RKO (cell line): ENCODE measurements at places on chromosomes 6 and 20.

DNA sequence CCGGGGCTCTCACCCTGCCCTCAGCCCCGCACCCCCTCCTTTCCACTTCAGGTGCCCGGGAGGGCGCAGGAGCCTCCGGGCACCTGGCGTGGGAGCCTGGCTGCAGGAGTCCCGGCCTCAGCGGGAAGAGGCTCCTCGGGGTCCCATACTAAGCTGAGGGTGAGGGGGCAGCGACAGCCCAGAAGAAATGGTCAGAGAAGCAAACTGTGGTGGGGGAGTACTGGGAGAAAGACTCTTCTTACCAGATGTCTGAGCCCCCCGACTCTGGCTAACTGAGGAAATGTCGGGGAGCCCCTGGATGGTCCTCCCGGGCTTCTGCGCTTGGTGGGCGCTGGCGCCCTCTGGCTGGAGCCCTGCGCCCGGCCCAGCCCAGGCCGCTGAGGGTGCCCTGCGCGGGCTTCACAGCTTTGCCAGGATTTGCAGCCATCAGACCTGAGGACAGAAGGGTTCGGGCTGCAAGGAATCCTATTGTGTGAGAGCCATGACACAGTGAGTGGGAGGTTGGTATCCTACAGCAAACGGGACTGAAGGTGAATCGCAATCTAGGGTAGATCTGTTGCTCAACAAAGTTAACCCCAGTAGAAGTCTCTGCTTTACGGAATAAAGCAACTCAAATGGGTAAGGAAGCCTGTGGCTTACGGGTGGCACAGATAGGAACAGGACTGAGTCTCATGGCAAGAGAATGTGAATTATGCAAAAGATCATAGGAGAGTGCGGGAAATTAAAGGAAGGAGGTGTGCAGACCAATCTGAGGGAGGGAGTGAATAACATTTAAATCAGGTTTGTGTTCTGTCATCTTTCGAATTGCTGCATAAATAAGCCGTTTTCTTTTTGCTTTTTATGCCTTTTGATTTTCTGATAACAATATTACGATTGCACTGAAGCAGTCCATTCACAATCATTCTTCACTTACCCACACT is 639 bp upstream of the RCAN2 start:
- DNase-seq: peak; percentile 7

DNA sequence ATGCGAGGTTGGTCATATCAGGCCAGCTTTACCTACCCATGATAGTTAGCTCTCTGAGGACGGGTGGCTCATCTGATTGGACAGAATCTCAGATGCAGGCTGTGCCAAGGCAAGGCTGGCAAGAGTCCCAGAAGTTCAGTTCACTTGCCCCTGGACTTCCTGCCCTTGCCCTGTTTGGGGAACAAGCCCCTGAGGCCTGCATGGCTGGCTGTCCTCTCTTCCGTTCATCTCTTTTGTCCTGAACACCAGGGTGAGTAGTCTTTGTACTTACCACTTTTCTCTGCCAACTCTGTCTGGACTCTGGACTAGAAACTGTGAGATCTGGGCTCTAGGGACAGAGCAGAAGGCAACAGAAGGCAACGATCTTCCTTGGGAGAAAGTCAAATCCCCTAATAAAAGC is 769.9 kb downstream of the QKI start:
- no peak for DNase-seq

GRCh38 chr6:37546141-37546871 is 46.6 kb upstream of the CCDC167 start:
- no peak for DNase-seq

DNA sequence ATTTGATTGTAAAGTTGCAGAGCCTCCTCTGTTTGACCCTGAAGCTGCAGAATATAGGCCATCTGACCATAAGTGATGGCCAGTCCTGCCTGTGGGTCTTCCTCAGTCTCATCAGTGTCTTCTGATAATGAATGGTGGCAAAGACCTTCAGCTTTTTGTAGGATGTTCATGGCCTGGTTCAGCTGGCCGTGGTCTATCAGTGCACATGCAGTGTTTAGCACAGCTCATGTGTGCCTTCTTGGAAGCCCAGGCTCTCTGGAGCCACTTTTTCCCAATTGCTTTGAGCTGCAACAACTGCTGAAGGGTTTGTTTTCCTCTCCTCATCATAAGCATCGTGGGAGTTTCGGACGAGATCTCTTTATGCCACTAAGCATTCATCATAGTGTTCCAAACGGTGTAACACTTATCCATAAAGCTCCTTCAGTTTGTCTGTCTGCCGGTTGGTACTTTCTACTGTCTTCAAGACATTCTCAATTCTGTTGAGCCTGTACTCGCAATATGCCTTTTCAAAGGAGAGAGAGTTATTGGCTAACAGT is 70.1 kb upstream of the TULP4 start:
- no peak for DNase-seq

DNA sequence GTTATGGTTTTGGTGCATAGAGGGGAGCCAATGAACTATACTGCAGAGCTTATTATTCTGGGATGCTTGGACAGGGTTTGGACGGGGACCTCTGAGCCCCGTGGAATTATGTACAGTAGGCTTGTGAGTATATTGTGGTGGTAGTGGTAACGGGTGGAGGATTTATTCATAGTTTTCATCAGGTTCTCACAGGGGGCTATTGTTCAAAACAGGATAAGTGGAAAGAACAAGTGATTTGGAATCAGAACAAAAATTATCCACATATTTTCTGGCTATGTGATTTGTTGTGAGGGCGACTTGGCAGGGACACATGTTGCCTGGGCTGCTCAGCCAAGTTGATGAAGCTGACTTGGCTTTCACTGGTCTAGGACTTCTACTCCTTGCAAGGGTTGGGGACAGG is 64.6 kb upstream of the ELOVL5 start:
- DNase-seq: no peak

GRCh38 chr20:10672624-10673127 is 1.1 kb downstream of the JAG1 start:
- peak; percentile 68 for DNase-seq

DNA sequence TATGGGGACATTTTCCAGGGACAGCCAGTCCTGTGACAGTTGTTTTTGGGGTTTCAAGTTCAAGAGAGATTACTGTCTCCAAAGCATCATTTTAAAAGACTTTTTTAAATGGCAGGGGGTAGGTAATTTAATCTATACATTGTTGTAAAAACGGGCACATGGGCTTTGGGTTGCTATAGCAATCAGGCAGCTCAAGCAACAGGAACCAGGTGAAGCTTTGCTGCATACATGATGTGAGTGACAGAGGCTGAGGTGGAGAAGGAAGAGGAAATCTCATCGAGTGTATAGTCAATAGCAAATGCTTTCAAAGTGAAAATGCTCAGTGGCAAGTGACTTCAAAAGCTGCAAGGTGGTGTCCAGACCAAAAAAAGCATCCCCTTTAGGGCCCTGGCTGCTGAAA is 277.4 kb upstream of the JAG1 start:
- DNase-seq: no peak
